ENCODE measurements at places on chromosomes 11 and 22.

DNA sequence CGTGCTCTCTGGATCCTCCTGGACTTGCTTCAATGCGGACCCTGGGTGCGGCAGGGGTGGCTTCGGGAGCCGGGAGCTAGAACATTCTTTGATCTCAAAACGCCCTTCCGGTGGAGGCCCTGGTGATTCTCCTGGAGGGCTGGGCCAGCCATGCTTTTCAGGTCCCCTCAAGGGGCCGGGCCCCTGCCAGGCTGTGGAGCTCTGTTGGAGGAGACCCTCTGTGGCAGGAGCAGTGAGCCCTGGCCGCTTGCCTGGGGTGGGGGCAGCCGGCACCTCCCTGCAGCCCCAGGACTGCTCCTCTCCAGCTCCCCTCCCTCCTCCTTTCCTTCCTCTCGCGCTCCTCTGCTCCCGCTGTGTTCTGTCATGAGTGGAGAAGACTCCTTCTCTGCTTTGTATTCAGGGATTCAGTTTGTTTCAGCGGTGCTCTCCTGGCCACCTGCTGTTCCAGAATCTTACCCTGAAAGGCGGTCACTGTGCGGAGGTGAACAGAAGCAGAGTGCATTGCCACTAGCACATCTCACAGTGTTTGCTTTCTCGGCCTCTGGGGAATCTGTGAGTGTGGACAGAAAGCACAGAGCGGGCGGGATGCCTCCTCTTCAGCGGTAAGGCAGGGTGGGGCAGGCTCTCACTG, 289.1 kb downstream of the TBC1D22A start:
- DNase-seq = no peak

DNA sequence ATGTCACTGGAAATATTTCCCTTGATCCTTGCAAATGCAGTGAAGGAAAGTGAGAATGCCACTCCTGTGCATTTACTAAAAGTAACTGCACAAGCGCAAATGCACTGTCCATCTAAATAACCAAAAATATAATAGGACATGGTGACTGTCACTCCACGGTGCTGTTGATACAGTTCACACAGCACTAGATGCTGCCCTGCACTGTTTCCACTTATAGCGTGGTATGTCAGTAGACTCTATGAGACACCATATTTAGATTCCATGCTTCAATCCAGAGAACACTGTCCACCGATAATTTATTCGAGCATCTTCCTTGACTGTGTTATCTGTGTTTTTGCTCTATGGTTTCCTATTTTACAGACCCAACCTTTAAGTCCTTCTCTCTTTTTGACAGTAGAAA, 125.8 kb downstream of the MAML2 start:
- DNase-seq = no peak

GRCh38 chr22:20583471-20583922, 76.1 kb downstream of the MED15 start:
- no peak for DNase-seq

GRCh38 chr11:104164028-104164520, at the start of gene PDGFD:
Gene PDGFD, minus strand, starts transcription at chr11:104164147.
- no peak for DNase-seq

DNA sequence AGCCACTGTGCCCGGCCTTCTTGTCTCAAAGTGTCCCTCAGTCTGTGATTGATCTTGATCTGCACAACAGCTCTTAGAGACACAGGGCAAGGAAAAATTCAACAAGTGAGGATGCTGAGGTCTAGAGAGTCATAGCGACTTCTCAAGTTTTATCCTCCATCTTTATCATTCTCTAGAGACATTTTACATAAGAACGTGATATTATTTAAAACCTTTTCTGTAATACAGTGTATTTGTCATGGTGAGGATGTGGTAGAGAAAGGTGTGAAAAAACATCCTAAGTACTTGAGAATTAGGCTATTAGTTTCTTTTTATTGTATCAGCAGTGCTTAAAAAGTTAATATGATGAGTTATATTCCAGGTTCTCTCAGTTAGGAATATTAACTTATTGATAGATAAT, 50.2 kb downstream of the EMSY start:
- no peak for DNase-seq

GRCh38 chr11:70072461-70072860, 5.7 kb upstream of the ANO1 start:
- no peak for DNase-seq

- no peak for DNase-seq
Measured at GRCh38 chr22:27986937-27987336, 67.9 kb upstream of the PITPNB start.

DNA sequence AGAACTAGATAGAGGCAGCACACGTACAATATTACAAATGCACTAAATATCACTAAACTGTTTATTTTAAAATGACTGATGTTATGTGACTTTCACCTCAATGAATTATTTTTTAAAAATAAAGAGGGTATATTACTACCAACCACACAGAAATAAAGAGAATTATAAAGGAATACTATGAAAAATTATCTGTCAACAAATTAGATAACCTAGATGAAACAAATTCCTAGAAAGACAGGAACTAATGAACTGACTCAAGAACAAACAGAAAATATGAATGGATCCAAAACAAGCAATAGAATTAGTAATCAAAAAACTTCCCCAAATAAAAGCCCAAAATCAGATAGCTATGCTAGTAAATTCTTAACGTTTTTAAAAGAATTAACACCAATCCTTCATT, 10.3 kb downstream of the ZNF280B start:
- DNase-seq = no peak

- DNase-seq = no peak
Measured at GRCh38 chr11:110053848-110054414, 39.3 kb upstream of the ZC3H12C start.

DNA sequence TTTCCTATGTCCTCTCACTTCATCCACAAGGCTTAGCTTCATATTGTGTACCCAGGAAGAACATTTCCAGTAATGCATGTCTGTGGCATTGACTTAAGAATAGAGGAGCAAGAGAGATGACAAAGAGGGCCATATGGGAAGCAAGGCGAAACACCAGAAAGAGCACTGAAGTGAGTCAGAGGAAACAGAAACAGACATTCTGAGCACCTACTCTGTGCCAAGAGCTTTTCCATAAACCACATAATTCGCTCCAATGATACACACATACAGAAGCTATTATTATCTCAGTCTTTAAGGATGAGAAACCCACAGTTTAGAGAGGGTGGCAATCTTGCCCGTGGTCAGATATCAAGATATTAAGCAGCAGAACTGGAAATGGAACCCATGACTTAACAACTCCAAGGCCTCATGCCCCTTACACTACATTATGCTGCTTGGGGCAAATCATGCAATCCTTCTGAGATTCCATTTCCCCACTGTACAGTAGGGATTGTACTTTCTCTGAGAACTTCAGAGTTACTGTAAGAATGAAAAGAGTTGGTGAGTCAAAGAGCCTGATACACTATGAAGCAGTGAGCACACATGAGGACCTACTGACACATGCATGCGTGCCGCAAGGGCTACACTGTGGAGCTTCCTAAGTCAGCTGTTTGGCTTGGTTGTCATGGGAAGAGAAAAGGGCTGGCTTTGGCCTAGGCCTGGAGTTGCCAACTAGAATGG, 126.6 kb downstream of the KCNC1 start:
- no peak for DNase-seq

DNA sequence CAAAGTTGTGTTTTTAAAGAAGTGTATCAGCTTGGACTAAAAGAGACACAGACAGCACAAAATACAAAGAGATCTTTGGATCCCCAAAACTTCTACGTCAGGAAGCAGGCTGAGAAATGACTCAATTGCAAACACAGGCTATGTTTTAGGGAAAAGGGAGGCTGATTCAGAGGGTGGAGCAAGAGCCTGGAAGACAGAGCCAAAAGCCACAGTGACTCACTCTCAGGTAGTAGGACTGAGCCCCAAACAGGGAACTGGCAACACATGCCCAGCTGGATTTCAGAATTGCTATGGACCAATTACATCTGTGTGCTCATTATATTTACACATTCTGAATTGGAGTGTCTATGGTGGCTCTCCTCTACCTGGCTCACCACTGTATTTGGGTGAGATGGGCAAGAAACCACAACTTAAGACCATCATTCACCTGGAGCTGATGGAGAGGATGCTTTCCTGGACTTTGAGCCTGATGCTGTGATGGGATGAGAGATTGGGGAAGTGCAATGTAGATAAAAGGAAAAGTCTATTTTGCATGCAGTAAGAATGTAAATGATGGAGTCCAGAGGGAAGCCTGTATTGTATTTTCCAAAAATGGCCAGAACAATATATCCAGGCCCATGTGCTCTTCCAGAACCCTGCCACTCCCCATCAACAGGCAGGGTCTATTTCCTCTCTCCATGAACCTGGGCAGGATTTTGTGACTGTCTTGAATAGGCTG, 20.8 kb upstream of the LINC01488 start:
- no peak for DNase-seq

GRCh38 chr22:23245799-23246136, 65.5 kb downstream of the BCR start:
- no peak for DNase-seq

GRCh38 chr11:57597916-57598830, 688 bp downstream of the SERPING1 start:
- DNase-seq = no peak

All from stimulated activated CD4-positive, alpha-beta T cell treated with anti-CD3 and anti-CD28 coated beads, TNF-alpha, amount 100 ng/mL, for 48 hours (primary cell).